ENCODE measurements at places on chromosomes 13 and 19. TPM values are rescaled to one million over a fixed set of nuclear protein-coding genes. Genes with fewer than 3 reads are reported as not detected.
A peak's percentile ranks its signal among the peaks of the same experiment; 100 is the strongest.

DNA sequence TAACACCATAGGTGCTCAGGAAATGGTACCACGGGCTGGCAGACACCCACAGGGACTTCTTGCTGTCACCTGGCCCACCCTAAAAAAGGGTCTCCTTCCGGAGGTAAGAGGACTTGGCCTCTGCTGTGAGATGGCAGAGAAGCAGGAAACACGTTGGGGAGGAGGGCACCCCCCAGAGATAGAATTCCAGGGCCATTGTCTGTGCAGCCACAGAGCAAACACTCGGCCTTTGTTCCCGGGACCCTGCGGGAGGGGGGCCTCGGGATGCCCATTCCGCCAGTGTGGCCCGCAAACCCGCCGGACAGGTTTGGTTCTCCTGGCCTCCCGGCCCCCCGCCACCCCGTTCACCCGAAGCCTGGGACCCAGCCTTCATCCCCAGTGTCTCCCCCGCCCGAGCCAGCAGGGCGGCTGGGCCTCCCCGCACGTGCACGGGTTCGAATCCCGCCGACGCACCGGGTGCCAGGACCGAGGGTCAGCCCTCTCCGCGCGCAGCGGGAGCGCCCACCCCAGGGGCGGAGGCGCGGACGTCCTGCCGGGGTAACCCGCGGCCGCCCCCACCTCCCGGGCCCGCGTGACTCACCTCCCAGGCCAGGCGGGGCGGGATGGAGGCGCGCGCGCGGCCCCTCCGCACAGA lies 714 bp downstream of the PLPP2 start:
- peak; percentile 64 for DNase-seq
- no peaks in the 10 kb centered on the region for H3K36me3 ChIP-seq
- peaks cover 32% of the 10 kb centered on the region for H3K27me3 ChIP-seq
- H3K4me3 ChIP-seq, result peak overlapping the region; percentile 23
- peak overlapping the region; percentile 80 for H3K27ac ChIP-seq

DNA sequence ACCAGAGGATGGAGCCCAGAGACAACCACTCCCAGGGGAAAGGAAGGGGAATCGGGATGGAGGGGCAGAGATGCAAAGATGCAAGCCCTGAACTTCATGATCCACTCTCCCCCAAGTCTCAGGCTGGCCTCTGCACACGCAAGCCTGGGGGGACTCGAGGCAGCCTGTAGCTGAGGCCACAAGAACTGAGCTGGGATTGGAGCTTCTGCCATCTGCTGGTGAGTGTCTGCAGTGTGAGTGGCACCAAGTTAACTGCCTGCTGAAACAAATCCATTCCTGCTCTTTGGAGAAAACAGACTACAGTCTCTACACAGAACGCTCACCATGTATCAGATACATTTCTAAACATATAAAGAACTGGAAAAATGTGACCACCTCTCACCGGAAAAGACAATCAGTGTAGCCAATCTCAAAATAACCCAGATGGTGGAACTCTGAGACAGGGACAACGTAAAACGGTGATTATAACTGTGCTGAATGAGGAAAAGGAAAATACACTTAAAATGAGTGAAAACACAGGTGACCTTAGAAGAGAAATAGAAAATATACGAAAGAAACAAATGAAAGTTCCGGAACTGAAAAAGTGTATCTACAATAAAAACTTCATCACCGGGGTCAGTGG lies 62.1 kb downstream of the KLF2 start:
- H3K4me3 ChIP-seq, result no peak overlapping the region
- H3K27ac ChIP-seq, result no peak overlapping the region
- H3K4me1 ChIP-seq, result no peaks in the 10 kb centered on the region
- H3K27me3 ChIP-seq, result no peaks in the 10 kb centered on the region
- H3K36me3 ChIP-seq, result no peaks in the 10 kb centered on the region

- no peak overlapping the region for H3K4me3 ChIP-seq
- no peaks in the 10 kb centered on the region for H3K36me3 ChIP-seq
- H3K27me3 ChIP-seq, result no peaks in the 10 kb centered on the region
- DNase-seq, result no peak
Measured at GRCh38 chr19:38031423-38031770, 124.4 kb downstream of the SIPA1L3 start.

- H3K4me1 ChIP-seq, result no peaks in the 10 kb centered on the region
- no peak for DNase-seq
Measured at GRCh38 chr19:57135797-57136196, 9.2 kb downstream of the ZIM3 start.

The LHFPL6 gene
- polyA plus RNA-seq, result 14.1 TPM

- no peak overlapping the region for H3K27ac ChIP-seq
- H3K27me3 ChIP-seq, result no peaks in the 10 kb centered on the region
- H3K4me1 ChIP-seq, result no peaks in the 10 kb centered on the region
Measured at GRCh38 chr13:59111751-59112171, 1052.0 kb downstream of the DIAPH3 start.

DNA sequence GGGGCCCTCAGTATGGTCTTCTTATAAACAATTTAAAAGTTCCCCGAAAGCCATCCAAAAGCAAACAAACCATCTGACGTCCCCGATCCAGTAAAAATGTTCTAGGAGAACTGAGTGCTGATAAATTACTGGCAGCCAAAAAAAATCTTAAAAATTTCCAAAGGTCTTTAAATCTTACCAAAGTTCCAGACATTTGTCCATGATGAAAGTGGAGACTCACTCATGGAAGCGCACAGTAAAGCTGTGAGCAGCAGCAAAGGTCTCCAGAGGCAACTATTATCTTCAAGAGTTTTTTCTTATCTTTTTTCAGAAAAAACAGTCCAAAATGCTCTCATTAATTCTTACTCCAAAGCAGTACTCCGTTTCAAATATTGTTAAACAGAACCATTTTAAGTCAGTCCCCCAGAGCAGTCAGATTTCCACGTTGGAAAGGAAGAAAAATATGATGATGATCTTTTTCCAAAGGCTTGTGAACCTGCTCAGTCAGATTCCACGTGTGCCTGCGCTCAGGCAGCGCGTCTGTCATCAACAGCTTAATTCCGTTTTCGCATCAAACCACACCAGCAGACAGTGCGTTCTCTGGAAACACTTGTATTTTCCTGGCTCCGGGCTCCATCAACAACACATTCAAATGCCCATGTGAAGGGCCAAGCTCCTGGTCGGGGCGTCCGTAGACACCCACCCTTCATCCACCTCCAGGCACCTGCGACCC lies 85.4 kb downstream of the COL4A1 start:
- no peaks in the 10 kb centered on the region for H3K36me3 ChIP-seq
- no peak overlapping the region for H3K4me3 ChIP-seq
- H3K27me3 ChIP-seq, result no peaks in the 10 kb centered on the region
- H3K4me1 ChIP-seq, result peaks cover 4% of the 10 kb centered on the region
- H3K27ac ChIP-seq, result peak overlapping the region; percentile 84
- DNase-seq, result peak; percentile 35

- no peaks in the 10 kb centered on the region for H3K36me3 ChIP-seq
- no peak overlapping the region for H3K4me3 ChIP-seq
- H3K27ac ChIP-seq, result peak overlapping the region; percentile 41
- no peaks in the 10 kb centered on the region for H3K27me3 ChIP-seq
- peaks cover 11% of the 10 kb centered on the region for H3K4me1 ChIP-seq
Measured at GRCh38 chr13:29438769-29439168, 156.7 kb downstream of the SLC7A1 start.

The CEACAM20 gene
- polyA plus RNA-seq, result 0.39 TPM

The GGACT gene
- 3.3 TPM for polyA plus RNA-seq

DNA sequence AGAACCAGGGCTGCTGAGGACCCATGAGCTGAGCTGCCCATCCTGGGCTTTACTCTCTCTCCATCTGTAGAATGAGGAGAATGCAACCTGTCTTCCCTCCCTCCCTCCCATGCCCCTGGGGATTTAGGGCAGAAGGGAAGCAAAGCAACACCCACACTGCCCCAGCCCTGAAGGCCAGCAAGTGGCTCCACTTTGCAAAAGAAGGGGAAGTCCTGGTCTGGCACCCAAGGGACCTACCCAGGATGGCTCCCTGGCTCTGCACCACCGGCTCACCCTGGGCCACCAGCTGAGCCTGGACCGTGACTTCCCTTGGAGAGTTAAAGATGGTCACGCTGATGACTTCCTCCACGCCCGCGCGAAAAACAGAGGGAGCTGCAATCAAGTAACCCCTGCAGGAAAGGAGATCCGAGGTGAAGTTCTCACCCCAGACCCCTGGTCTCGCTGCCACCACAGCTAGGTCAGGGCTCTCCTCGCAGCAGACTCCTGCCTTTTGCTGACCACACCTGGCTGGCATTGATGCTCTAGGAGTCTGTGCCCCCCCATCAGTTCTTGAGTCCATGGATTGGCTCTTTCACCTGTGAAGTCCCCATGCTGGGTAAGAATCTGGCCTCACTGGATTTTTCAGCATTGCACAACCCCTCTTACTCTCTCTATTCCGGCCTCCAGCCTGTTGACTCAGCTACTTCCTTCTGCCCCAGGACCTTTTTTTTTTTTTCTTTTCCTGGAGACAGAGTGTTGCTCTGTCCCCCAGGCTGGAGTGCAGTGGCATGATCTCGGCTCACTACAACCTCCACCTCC lies 4.6 kb downstream of the CPAMD8 start:
- no peak overlapping the region for H3K27ac ChIP-seq
- peaks cover 5% of the 10 kb centered on the region for H3K4me1 ChIP-seq
- H3K36me3 ChIP-seq, result no peaks in the 10 kb centered on the region
- no peak overlapping the region for H3K4me3 ChIP-seq
- peaks cover 7% of the 10 kb centered on the region for H3K27me3 ChIP-seq

DNA sequence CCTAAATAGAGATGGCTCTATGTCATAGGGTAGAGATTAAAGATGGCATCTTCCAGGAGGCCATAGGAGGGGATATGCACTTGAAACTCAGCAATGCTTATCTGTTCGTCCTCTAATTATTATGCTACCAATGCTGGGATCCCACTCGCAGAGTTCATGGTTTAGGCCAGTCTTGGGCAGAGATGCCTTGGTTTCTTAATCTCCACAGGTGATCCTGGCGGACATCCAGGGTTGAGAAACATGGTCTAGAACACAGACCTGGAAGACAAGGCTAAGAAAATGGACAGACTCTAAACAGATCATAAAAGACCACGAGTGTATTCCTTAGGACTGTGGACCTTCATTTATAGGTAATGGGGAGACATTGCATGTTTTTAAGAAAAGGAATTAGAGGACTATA lies 70.0 kb upstream of the IRS2 start:
- no peak for DNase-seq
- H3K27ac ChIP-seq, result no peak overlapping the region
- no peaks in the 10 kb centered on the region for H3K36me3 ChIP-seq
- no peaks in the 10 kb centered on the region for H3K27me3 ChIP-seq
- H3K4me3 ChIP-seq, result no peak overlapping the region
- no peaks in the 10 kb centered on the region for H3K4me1 ChIP-seq

DNA sequence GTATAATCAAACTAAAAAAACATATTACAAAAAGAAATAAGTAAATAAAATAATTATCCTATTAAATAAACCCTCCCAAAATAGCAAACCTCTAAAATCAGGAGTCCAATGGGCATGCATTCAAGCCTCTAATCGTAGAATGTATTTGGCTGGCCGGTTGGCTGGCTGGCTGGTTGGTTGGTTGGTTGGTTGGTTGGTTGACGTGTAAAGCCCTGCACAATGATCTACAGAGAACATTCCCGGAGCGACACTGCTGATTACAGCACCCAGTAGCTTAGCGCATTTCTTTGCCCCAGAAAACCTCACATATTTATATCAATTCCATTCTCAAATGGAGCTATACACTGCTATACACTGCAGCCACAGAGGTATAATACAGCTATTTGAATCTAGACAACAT lies 65.6 kb downstream of the SACS start:
- no peak for DNase-seq
- H3K27ac ChIP-seq, result no peak overlapping the region
- no peak overlapping the region for H3K4me3 ChIP-seq

The RXFP2 gene
- not detected for polyA plus RNA-seq

DNA sequence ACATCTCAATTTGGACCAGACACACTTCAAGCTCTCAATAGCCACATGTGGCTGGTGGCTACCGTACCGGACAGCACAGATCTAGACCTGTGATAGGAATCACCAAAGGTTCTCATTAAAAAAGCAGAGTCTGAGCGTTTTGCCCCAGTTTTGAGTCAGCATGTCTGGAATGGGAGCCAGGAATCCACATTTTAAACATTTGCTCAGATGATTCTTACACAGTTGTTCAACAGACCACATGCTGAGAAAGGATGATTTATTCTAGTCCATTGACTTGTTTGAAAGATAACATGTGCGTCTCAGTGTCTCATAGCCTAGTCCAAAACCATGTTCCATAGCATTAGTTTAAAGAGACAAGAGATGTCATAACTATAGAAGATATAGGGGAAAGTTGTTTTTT lies 53.4 kb downstream of the FLT3 start:
- peaks cover 2% of the 10 kb centered on the region for H3K27me3 ChIP-seq
- H3K4me3 ChIP-seq, result no peak overlapping the region
- H3K36me3 ChIP-seq, result no peaks in the 10 kb centered on the region
- no peak for DNase-seq
- no peaks in the 10 kb centered on the region for H3K4me1 ChIP-seq

The FKBP8 gene
- 262 TPM for polyA plus RNA-seq

GRCh38 chr13:88862095-88862620 lies 1191.0 kb downstream of the SLITRK5 start:
- H3K4me1 ChIP-seq, result no peaks in the 10 kb centered on the region
- no peaks in the 10 kb centered on the region for H3K27me3 ChIP-seq
- H3K36me3 ChIP-seq, result no peaks in the 10 kb centered on the region

DNA sequence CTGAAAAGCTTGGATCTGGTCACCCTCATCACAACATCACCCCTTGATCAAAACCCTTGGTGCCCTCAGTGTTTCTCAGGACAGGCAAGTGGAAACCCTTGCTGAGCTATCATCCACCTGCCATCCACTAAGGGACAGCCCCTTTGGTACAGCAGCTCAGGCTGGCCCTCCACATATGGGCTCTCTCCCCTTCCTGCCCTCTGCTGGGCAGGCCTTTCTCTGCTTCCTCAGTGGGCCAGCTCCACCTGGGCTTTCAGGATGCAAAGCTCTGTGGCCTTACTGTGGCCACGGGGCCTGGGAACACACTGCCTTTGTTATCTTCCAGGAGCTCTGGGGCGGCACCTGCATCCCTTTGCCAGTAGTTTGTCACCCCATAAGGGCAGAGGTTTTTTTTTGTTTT lies 4.9 kb downstream of the SUGP1 start:
- no peaks in the 10 kb centered on the region for H3K36me3 ChIP-seq
- no peaks in the 10 kb centered on the region for H3K27me3 ChIP-seq
- H3K4me1 ChIP-seq, result peaks cover 5% of the 10 kb centered on the region
- no peak for DNase-seq

DNA sequence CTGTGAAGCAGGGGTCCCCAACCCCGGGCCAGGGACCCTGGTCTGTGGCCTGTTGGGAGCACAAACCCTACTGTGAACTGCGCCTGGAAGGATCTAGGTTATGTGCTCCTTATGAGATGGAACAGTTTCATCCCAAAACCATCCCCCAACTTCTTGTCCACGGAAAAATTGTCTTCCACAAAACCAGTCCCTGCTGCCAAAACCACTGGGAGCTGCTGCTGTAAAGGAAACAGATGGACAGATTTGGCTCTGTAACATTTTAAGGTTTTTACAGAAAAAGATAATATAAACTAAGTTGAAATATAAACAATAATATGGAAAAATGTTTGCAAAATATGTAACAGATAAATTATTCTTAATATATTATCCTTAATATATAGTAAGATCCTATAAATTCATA lies 73.7 kb downstream of the COG6 start:
- H3K4me3 ChIP-seq, result no peak overlapping the region
- H3K27ac ChIP-seq, result no peak overlapping the region
- H3K4me1 ChIP-seq, result no peaks in the 10 kb centered on the region
- no peak for DNase-seq
- no peaks in the 10 kb centered on the region for H3K36me3 ChIP-seq

The SPART gene
- 86.7 TPM for polyA plus RNA-seq

Measured in hepatocyte (in vitro differentiated cells).